Stimulated activated CD4-positive, alpha-beta T cell treated with anti-CD3 and anti-CD28 coated beads, Interleukin-2, amount 100 ng/mL, for 24 hours (primary cell): ENCODE measurements at places on chromosomes 6 and 20.
A peak's percentile ranks its signal among the peaks of the same experiment; 100 is the strongest.

GRCh38 chr6:89505847-89506246 is 72.9 kb downstream of the ANKRD6 start:
- DNase-seq, result no peak

GRCh38 chr6:152012227-152012626 is 204.7 kb downstream of the ESR1 start:
- no peak for DNase-seq

DNA sequence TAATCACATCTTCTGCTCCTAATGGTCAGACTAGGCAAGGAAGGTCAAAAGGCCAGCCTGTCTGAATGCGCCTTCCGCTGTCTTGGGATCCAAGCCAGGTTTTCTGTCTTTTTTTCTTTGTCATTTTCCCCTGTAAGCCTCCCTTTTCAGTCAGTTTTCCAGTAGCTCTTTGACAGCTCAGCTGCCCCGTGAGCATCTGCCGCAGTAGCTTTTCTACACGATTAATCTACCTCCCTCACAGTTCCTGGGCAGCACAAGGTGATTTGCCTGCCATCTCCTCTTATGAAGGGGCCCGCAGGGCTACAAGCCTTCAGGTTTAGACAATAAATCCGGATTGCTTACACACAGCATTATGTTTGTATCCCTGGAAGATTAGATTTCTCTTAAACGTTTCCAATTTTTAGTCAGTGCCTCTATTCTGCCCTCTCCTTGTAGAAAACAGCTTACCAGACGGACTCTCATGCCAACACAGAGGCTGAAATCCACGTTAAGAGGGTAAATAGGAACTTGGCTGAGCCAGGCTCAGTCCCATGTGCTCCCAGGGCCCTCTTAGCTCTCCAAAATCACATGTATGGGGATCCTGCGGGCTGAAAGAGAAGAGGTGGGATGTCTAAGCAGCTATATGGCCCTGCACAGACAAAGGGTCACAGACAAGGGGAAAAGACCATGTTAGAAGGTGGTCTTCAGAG is 77.2 kb downstream of the LY86 start:
- no peak for DNase-seq

GRCh38 chr6:127990074-127990473 is 89.2 kb upstream of the THEMIS start:
- DNase-seq, result no peak

DNA sequence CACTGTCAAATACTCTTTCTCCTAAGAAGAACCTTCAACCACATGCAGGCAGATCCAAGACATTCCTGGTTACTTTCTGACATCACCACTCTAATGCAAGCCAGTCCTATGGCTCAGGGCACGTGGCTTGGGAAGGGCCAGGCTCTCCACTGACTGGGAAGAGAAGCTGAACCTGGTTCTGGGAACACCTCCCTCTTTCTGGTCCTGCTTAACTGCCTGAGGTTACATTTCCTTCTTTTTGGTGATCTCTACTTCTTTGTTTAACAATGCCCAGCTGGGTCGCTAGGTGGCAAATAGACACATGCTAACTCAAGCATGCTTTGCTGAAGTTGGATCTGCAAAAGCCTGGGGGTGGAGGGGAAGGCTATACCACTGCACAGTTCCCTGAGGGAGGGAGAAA is 249.8 kb downstream of the GMDS start:
- DNase-seq, result no peak

- DNase-seq, result no peak
Observed at GRCh38 chr6:22445946-22446345, 123.4 kb upstream of the HDGFL1 start.

GRCh38 chr6:107590378-107590777 is 100.5 kb downstream of the SOBP start:
- no peak for DNase-seq

DNA sequence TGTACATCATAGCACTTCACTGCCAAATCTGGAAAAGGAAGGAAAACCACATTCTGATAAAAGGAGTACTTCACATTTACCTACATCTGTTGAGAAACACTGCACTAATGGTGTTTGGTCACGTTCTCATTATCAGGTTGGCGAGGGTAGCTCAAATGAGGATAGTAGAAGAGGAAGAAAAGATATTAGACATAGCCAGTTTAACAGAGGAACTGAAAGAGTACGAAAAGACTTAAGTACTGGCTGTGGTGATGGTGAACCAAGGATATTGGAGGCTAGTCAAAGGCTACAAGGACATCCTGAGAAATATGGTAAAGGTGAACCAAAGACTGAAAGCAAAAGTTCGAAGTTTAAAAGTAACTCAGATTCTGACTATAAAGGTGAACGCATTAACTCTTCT is 32.0 kb upstream of the GJA10 start:
- no peak for DNase-seq

- no peak for DNase-seq
Observed at GRCh38 chr20:32203356-32204204, 4.0 kb downstream of the PLAGL2 start.

DNA sequence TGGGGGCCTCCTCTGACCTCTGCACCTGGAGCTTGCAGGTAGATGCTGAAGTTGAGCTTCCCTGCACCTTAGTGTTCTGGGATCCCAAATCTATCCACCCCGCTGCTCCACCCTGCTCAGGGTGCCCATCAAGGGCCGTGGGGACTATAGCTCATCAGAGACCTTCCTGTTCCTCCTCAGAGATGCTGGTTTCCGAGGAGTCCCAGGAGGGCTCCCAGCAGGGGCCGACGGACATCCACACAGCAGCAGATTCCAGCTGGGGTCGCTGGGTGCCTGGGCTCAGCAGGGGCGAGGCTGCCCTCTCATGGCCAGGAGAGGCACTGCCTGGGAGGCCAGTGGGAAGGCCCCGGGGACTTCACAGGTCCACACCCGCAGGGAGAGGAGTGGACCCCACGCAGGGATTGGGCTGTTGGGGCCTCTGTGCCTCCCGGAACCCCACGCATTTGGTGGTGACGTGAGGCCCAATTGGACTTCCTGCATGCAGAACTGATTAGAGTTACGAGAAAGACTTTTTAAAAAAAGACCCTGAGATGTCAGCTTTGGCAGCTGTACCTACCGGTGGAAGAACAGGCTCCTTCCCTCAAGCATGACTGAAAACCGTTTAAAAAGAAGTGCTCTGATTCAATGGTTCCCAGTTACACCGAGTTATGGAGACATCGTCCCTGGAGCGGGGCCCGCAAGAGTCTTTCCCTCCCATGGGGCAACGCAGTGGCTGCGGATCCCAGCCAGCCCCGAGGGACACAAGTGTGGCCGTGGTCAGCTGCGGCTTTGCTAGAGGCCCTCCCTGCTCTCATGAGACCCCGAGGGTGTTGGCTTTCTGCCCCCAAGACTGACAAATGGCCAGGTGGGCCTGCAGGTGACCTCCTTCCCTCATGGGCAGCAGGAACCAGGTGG is 25.3 kb upstream of the SLCO4A1 start:
- DNase-seq, result peak; percentile 82

DNA sequence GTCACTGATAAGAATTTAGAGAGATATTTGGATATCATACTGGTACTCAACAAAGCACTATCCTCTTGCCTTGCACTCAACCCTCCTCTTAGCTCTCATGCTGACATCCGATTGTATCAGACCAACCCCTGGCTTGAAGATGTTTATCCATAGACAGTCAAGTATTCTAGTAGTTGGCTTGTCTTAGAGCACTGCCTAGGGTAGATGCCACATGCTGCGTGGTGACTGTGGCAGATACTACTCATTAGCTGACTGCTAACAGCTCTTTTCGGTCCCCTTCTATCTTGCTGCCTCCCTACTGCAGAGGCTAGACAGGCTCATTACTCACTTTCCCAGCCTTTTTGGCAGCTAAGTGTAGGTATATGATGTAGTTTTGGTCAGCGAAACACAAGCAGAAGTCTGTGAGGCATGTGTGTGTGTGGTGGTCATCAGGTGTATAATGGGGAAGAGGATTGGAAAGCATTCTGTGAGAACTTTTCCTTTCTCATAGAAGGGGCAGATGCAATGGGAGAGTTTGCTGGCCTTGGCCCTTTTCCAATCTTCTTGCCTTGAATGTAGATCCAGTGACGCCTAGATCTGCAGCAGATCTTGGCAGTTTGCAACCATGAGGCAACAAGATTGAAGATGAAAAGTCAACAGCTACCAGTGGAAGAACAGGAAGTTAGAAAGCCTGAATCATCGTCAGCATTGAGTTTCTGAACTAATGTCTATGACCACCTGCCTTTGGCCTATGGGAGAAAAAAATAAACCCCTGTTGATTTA is 4.4 kb upstream of the IFNGR1 start:
- no peak for DNase-seq

GRCh38 chr6:155093430-155093829 is 98.3 kb downstream of the TIAM2 start:
- peak; percentile 35 for DNase-seq

GRCh38 chr6:135283926-135284325 is 102.8 kb downstream of the MYB start:
- DNase-seq, result no peak

- no peak for DNase-seq
Observed at GRCh38 chr6:47599512-47599911, 98.9 kb upstream of the ADGRF4 start.

DNA sequence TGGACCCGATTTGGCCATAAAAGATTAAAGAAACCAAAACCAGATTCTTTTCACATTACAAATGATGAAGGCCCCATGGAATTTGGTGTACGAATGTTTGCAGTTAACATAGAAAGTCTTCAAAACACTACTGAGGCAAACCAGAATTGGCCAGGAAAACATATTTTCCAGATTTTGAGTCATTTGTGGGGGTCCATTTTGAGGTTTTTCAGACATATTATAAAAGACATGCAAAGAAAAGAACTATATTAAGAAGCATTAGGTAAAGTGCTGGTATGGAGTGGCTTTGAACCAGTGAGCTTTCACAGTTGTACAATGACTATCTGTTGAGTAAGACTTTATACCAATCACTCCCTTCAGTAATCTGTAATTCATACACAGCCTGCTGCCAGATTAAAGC is 168.9 kb upstream of the COL21A1 start:
- no peak for DNase-seq

DNA sequence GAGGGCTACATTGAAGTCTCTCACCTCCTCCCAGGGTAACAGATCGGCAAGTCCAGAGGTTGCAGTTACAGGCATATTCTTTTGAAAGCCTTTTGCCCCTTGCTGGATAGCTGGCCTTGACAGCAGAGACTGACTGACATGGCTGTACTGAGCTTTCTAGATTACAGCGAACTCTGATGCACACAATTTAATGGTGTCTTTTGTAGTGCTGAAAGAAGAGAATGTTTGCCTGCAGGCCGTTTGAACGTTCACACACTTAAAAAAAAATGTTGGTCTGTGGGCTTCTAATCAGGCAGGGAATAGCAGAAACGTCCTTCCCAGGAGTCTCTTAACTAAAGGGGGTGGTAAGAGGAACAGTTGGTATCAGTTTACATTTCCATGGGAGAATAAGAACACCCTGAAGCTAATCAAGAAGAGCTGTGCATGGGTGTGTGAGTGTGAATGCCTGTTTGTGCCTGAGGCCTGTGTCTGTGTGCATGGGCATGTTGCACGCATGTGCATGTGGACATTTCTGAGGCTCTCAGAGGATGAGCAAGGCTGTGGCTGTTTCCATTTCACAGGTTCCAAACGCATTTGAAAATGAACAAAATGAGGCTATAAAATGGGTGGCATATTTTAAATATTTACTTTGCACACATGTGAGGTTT is 213.9 kb upstream of the SSTR4 start:
- DNase-seq, result no peak

GRCh38 chr6:10721850-10722569 is 860 bp upstream of the TMEM14C start:
- DNase-seq, result no peak

- DNase-seq, result no peak
Observed at GRCh38 chr6:160343144-160343543, 5.0 kb upstream of the SLC22A3 start.

DNA sequence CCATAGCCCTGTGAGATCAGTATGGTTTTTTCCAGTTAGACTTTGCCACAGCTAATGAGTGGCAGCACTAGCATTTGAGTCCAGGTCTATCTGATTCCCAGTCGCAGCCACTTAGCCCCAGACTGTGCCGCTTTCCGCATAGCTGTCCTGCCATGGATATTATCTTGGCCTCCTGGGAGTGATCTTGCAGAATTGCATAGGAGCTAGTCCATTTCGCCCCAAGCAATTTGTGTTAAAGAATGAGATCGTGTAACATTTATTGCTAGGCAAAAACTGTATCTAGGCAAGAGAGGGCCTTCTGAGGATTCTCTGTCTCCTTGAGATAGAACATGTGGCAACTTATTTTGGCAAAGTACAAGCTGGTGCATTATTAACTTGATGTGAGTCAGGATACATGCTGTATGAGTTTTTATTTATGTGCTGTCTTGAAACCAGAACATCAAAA is 74.2 kb downstream of the EZR start:
- no peak for DNase-seq

GRCh38 chr6:152050451-152051195 is 243.1 kb downstream of the ESR1 start:
- no peak for DNase-seq

GRCh38 chr6:28811873-28812272 is 111.9 kb downstream of the TRIM27 start:
- DNase-seq, result no peak

DNA sequence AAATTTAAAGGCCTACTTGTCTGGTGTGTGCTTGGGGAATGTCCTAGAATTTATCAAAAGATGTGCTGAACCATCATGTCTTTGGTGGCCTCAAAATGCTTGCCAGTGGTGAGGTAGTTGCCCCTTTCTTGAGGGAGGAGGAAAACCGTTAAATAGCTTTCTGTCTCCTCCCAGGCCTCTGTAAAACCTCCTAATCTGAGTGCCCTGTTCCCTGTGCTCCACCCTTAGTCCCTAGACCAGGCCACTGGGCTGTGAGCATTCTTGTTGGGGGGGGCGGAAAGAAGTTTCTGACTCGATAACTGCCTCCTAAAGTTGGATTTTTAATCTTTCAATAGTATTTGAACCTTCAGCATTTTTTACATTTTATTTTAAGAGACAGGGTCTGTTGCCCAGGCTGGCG is 23.1 kb downstream of the JARID2 start:
- DNase-seq, result no peak

DNA sequence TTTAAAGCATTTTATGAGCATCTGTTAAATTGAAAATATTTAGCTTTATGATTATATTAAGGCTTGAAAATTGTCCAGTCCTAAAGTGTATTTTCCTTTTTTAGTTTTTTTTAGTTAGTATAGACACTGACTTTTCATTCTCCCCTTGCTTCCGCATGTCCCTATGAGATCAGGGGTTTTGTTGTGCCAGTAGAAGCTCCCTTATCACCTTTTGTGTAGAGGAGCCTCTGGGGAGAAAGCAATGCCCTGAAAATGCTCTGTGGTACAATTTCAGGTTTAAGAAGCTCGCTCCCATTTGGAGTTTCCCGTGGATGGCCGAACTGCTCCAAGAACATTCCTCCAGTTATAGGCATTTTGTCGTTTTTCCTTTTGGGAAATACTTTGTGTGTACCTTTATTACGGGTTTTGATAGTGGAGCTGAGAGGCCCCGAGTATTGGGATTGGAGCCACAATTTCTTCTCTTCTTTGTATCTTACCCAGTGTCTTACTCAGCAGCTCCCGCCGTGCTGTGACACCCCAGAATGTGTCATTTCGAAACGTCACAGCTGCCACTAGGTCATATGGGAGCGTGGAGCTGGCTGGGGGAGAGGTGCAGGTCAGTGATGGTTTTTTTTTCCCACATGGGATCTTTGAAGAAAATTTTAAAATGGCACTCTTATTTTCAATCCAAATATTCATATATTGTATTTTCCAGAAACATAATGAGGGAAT is 49.9 kb downstream of the RPRD1B start:
- DNase-seq, result no peak
